ENCODE measurements at places on chromosomes 7 and 10.

DNA sequence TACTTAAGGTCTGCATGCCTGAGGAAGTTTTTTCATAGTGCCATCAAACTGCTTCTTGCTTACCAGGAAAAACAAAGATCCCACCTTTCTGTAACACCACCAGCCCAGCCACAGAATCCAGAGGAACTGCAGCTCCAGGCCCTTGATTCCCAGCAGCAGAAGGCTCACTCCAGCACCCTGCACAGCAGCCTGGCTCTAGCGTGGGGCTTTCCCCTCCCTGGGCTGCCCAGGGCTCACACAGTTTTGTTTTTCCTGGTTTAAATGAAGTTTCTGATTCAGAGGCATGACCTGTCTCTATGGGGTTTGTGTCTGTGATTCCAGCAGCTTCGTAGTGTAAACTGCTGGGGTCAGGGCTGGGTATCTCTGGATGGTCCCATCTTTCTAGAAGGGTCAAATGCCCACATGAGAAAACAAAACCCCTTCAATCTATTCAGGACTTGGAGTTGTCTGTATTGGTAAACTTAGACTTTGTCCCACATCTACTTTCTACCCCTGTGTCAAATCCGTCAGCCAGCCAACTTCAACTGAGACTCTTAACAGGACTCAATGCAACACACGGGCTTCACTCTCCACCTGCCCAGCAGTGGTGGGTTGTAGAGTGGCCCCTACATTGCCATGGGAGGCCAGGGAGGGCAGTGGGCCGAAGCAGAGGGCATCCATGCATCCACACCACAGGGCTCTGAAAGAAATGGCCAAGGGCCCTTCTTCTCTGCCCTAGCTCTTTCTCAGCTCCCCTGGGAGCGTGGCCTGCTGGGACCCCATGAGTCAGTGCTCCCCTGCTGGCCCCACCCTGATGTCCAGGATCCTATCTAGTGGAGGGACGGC lies 73.6 kb downstream of the ATXN7L1 start:
- no peak for DNase-seq

GRCh38 chr7:150688630-150689029 lies 3.1 kb downstream of the GIMAP2 start:
- no peak for DNase-seq

GRCh38 chr10:18044976-18045720 lies 93.4 kb downstream of the SLC39A12 start:
- DNase-seq, result no peak

DNA sequence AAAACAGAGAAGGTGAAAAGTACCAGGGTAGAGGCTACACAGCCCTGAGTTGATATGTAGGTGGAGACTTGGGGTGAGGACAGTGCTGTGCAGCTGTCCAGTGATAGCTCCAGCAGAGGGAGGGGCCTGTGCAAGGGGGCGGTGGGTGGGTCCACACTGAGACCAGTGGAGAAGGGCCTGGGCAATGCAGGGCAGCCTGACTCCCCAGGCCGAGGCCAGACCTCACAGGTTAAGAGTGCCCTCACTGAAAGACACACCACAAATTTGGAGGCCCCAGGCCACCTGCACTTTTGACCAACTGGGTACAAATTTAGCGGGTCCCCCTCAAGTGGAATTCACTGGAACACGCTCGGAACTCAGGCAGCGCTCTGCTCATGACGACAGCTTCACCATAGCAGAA lies 6.7 kb upstream of the RASGEF1A start:
- DNase-seq, result no peak

- DNase-seq, result no peak
Measured at GRCh38 chr7:91182819-91183764, 81.1 kb upstream of the FZD1 start.

DNA sequence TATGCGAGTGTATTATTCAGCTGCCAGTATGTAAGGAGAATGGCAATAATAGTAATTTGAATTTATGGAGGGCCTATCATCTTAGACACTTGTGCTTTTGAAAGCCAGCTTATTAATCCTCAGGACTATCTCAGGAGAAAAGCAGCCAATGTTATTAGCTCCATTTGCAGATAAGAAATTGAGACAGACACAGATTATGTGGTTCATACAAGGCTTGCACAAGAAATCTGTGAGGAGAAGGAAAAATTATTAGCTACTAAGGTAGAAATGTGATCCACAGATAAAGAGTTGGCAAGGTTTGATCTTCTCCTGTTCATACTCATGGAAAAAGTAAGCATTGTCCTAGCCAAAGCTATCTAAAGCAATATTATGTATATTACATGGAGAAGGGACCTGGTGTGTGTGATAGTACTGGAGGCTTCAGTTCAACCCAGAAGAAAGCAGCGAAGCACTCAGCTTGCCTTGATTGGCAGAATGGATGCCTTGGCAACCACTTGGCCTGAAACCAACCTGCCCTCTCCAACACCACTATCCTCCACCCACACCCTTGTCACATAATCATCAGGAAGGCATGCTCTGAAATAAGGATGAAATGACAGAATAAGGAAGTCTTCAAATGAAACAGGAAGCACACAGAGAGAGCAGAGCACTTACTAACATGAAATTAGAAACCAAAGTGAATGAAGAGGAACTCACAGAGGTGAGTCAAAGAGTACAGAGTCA lies 18.0 kb downstream of the MACC1 start:
- DNase-seq, result no peak

GRCh38 chr7:149669121-149669818 lies 104.1 kb downstream of the ZNF467 start:
- DNase-seq, result no peak

- DNase-seq, result no peak
Measured at GRCh38 chr7:150556521-150557138, 10.6 kb upstream of the GIMAP4 start.

GRCh38 chr7:138429577-138430250 lies 30.3 kb upstream of the TRIM24 start:
- DNase-seq, result no peak

GRCh38 chr7:85688712-85689111 lies 501.9 kb upstream of the SEMA3D start:
- no peak for DNase-seq

DNA sequence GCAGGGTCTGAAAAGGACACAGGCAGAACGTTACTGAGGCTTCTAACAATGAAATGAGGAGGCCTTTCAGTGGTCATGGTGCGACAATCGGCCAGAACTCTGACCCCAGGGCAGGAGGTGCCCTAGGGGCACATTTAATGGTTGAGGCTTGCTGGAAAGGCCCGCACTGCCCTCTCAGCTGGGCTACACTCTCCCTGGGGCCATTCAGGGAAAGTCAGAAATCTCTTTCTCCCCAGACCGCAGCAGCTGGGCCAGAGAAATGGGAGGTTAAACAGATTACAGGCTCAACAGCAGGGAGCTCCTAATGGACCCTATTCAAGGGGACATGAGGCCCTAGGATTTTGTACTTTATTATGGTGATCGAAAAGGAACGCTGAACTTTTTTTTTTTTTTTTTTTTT lies 85.6 kb upstream of the FGFR2 start:
- DNase-seq, result no peak

- no peak for DNase-seq
Measured at GRCh38 chr7:2814186-2814945, 29.7 kb downstream of the GNA12 start.

- no peak for DNase-seq
Measured at GRCh38 chr7:45178241-45179225, 20.9 kb downstream of the RAMP3 start.

- DNase-seq, result no peak
Measured at GRCh38 chr10:43692051-43692825, 43.6 kb upstream of the ZNF32 start.

DNA sequence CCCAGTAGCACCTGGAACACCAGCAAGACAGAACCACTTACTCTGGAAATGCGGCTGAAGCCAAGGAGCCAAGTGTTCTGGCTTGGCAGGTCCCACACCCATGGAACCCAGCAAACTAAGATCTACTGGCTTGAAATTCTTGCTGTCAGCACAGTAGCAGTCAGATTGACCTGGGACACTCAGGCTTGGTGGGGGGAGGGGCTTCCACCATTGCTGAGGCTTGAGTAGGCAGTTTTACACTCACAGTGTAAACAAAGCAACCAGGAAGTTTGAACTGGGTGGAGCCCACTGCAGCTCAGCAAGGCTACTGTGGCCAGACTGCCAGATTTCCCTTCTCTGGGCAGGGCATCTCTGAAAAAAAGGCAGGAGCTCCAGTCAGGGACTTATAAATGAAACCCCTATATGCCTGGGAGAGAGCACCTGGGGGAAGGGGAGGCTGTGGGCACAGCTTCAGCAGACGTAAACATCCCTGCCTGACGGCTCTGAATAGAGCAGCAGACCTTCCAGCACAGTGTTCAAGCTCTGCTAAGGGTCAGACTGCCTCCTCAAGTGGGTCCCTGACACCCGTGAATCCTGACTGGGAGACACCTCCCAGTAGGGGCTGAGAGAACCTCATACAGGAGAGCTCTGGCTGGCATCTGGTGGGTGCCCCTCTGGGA lies 121.2 kb downstream of the MTERF1 start:
- DNase-seq, result no peak

DNA sequence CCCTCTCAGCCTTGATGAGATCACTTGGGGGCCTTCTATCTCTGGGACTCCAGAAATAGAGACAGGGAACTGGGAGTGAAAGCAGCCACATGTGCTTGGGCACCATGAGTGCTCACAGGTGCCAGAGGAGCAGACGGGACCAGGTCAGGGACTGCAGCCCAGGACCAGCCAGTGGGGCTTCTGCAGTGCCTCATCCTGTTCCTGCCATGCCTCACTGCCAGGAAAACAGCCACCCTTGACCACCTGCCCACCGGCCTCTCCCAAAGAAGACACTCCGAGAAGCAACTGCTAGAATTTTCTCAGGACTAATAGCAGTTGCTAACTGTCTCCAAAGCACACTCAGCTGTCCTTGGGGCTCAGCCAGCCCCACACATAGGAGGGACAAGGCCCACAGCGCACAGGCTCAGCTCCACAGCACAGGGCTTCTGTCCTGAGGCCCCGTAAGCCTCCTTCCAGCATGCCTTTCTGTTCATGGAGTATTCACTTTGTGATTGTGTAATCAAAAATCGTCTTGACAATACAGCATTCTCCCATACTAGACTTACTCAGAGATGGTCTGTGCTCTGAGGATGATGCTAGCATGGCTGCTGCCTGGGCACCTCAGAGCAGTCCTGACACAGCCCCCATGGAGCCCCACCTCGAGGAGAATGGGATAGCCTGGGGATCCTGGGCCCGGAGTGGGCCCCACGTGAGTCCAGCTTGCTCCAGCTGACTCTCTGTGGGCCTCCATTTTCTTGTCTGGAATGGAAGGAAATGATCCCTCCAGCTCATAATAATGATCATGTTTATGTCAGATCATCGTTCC lies 115.7 kb upstream of the RET start:
- DNase-seq, result no peak

DNA sequence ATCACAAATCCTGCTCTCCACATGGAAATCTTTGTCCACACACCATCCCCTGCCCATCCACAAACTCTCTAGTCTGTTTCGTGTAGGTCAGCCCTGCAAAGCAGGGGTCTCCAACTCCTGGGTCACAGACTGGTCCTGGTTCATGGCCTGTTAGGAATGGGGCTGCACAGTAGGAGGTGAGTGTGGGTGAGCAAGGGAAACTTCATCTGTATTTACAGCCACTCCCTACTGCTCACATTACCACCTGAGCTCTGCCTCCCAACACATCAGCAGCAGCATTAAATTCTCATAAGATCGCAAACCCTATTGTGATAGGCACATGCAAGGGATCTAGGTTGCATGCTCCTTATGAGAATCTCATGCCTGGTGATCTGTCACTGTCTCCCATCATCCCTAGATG lies 242.1 kb downstream of the FGFR2 start:
- no peak for DNase-seq

- no peak for DNase-seq
Measured at GRCh38 chr7:90777041-90777440, 180.9 kb downstream of the CDK14 start.

GRCh38 chr10:64682043-64682442 lies 1160.8 kb downstream of the REEP3 start:
- DNase-seq, result no peak

- no peak for DNase-seq
Measured at GRCh38 chr7:22717760-22718159, 9.2 kb upstream of the IL6 start.

- no peak for DNase-seq
Measured at GRCh38 chr10:5563321-5563961, 38.7 kb downstream of the CALML3 start.

GRCh38 chr7:123637203-123637602 lies 18.5 kb upstream of the LMOD2 start:
- no peak for DNase-seq

DNA sequence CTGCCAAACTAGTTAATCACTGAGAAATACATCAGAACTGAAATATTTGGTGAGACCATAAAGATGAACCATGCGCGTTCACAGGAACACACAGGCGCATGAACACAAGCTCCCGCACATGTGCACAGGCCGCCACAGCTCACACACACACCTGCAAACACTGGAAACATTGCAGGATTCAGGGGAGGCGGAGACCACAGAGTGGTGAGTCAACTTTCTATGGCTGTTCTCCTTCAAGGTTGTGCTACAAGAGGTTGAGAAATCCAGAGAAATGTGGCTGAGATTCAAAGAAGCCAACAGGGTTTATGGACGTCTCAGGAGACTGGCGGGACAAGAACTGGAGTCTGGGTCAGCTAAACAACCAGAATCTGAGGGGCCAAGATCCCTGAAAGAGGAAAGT lies 17.8 kb downstream of the ESYT2 start:
- peak; percentile 55 for DNase-seq

- DNase-seq, result no peak
Measured at GRCh38 chr7:76346097-76346496, 12.7 kb downstream of the YWHAG start.

- no peak for DNase-seq
Measured at GRCh38 chr10:112369495-112370423, 4.2 kb upstream of the ACSL5 start.

DNA sequence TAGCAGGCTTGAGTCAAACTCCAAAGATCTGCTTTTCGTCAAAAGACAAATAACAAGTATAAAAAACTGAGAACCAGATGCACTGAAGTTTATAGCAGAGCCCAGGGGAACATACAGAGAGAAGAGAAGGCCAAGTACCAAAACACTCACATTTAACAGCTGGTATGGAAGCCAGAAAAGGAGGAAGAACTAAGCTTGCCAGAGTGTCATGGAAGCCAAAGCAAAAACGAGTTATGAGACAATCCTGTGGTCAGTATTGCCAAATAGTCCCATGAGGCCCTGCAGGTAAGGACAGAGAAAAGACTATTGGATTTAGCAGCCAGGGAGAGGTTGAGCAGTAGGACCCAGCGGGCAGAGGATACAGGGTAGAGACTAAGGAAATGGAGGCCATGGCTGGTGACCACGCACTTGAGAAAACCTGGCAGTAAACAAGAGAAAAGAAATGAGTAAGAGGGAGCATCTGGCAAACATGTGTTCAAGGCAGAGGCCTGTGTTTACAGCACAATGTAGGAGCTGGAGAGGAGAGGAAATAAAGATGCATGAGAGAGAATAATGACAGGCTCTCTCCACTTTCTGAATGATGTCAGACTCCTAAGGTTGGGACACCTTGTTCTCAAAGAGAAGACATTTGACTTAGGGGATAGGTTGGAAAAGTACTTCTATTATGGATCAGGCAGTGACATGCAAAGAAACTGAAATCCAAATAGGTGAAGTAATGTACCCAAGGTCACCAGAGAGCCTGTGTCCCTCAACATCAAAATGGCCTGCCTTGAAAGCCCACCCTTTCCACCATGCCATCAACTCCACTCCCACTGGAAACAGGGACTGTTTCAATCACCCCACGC lies 9.1 kb downstream of the CREB3L2 start:
- no peak for DNase-seq

All from stimulated activated CD8-positive, alpha-beta memory T cell treated with anti-CD3 and anti-CD28 coated beads, Interleukin-7, amount 100 ng/mL, for 4 hours (primary cell).